Stimulated activated CD4-positive, alpha-beta T cell treated with anti-CD3 and anti-CD28 coated beads, Interleukin-1b, Interleukin-23, amount 100 ng/mL, for 48 hours (primary cell): ENCODE measurements at places on chromosomes 7 and 10.

DNA sequence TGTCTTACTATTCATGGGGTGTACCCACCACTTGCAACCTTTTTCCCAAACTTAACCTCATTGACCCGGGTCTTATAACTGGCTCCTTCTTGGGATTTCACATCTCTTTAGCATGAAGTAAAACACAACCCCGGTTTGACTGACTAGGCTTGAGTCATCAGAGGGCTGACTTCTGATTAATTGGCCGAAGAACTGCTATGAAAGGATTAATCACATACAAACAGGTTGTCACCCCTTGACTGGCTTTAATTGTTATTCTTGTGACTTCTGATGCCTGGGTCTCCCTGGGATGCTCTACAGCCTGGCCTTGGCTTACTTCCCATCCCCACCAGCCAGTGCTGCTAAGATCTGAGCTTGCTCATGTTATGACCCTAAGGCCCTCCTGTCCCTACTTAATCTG is 8.8 kb upstream of the CRPPA start:
- no peak for DNase-seq

DNA sequence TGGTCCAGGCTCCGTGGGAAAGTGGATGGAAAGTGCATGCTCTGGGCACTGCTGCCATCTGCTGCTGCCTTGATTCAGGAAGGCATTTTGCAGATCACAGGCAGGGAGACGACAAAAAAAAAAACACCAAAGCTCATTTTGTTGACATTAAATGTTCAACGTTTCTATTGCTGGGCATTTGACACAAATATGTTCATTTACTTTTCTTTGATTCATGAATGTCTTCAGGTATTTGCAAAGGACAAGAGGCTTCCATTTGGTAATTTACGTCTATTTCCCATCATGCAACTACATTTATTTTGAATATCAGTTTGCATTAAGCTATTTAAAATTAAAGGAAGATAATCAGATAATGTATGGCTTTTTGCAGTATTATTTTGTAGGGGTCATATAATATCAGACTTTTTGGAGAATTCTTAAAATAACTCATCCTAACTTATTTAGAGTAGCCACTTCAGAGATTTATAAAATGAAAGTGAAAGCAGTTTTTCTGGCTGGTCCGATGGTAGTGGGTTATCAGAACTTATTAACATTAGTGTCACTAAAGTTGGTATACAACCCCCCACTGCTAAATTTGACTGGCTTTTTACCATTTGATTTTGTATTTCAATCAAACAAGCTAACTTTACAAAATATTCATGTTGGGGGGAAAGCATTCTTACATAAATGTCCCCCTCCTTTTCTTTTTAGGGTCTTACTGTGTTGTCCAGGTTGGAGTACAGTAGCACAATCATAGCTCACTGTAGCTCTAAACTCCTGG is 65.3 kb downstream of the PDIA4 start:
- DNase-seq, result peak; percentile 60

DNA sequence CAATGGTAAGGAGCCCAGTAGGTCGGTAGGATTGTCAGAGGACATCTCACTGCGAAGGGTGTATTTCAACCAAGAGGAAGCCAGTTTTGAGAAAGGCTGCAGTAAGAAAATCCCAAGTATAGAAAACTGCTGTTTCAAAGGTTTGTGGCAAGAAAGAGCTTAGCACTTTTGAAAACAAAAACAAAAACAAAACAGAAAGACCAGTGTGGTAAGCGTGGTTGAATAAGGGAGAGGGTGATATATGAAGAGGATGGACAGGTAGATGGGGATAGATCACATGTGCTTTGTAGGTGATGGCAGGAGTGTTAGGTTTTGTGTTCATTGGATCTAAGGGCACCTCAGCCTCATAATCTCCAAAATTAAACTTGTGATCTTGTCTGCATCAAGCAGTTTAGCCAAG is 141.6 kb upstream of the WNT16 start:
- DNase-seq, result no peak

DNA sequence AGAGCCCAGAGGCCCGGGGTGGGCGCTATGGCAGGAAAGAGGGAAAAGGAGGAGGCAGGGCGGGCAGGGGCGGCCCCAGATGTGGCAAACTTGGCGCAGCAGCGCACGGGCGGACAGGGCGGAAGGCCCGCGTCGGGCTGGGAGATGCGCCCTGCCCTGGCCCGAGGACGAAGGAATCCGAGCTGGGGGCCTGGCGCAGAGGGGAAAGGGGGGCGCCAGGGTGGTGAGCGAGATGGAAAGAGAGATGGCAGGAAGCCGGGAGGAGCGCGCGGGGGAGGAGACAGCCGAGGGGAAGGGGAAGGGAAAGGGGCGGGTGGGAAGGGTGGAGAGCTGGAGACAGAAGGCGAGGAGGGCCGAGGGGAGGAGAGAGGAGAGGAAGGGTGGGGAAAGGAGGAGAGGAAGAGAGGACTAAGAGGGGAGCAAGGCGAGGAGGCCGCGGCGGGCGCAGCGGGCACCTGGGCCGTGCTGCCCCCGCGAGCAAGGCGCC is at the start of gene MARVELD1:
Gene MARVELD1 (plus strand): TSS at position 392 of the 487 bp plus-strand sequence. CDS start 147 bp downstream, outside the sequence.
- DNase-seq, result no peak

GRCh38 chr7:138170959-138171703 is 94.9 kb downstream of the AKR1D1 start:
- DNase-seq, result no peak

GRCh38 chr10:101221963-101222531 is 7.2 kb downstream of the LBX1 start:
- DNase-seq, result no peak

GRCh38 chr10:128929131-128929530 is 537.9 kb upstream of the MGMT start:
- DNase-seq, result no peak
